ENCODE measurements at places on chromosomes 1 and 21. TPM values are rescaled to one million over a fixed set of nuclear protein-coding genes. Genes with fewer than 3 reads are reported as not detected.
A peak's percentile ranks its signal among the peaks of the same experiment; 100 is the strongest.

NUP210L gene
- total RNA-seq = not detected

B4GALT3 gene
- total RNA-seq = 22.4 TPM

RIPPLY3 gene
- total RNA-seq = not detected

ECM1 gene
- total RNA-seq = 14.0 TPM

MASP2 gene
- not detected for total RNA-seq

DNA sequence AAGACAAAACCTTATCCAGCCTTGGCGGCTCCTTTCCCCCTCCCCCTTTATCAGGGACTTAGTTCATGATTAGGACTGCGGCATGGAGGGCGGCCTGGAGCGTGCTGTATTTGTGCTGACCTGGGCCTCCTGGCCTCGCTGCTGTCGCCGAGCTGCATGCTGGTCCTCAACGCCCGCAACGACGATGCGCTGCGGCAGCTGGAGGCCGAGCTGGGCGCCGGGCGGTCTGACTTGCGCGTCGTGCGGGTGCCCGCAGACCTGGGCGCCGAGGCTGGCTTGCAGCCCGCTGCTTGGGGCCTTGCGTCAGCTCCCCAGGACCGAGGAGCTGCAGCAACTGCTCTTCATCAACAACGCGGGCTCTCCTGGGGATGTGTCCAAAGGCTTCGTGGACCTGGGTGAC is 70.9 kb downstream of the TM2D1 start:
- DNase-seq = no peak

GRCh38 chr21:14864211-14865021 is 200.4 kb downstream of the NRIP1 start:
- DNase-seq = peak; percentile 78

DNA sequence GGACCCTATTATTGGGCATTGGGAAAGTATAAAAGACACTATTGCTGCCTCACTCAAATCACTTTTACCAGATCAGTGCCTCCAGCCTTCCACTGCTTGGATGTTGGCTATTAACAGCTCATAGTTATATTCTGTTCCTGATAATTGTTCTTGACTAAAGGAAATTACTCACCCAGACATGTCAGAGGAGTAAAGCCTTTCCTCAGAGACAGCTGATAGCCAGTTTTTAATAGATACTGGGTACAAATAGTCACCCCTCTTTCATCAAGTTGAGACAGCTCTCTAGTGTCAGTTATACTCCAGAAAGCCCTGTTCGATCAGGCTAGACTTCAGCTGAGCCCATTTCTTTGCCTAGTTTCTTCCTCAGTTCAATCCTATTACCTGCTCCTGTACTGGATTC is 876.1 kb upstream of the B3GALT2 start:
- no peak for DNase-seq

DNA sequence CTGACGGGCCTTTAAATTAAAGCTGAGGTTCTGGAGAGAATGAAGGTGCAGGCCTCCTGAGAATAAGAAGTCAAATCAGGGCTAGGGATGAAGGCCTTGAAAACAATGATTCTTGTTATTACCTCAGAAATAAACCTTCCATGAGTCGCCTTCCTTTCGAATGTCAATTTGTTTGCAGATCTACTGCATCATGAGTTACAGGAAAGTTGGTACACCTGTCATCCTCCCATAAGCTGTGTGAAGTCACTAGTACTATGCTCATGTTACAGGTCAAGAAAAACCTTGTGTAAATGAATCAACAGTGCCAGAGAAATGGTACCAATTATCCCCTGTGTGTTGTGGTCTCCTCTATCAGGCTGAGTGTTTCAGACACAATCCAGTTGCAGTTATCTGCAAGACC is 281.2 kb upstream of the PLXNA2 start:
- no peak for DNase-seq

- no peak for DNase-seq
Observed at GRCh38 chr1:54649130-54649898, 7.7 kb downstream of the MROH7 start.

GRCh38 chr1:40352126-40352525 is 21.4 kb upstream of the SMAP2 start:
- DNase-seq = no peak

GRCh38 chr1:23864801-23865542 is 3.1 kb downstream of the FUCA1 start:
- no peak for DNase-seq

DNA sequence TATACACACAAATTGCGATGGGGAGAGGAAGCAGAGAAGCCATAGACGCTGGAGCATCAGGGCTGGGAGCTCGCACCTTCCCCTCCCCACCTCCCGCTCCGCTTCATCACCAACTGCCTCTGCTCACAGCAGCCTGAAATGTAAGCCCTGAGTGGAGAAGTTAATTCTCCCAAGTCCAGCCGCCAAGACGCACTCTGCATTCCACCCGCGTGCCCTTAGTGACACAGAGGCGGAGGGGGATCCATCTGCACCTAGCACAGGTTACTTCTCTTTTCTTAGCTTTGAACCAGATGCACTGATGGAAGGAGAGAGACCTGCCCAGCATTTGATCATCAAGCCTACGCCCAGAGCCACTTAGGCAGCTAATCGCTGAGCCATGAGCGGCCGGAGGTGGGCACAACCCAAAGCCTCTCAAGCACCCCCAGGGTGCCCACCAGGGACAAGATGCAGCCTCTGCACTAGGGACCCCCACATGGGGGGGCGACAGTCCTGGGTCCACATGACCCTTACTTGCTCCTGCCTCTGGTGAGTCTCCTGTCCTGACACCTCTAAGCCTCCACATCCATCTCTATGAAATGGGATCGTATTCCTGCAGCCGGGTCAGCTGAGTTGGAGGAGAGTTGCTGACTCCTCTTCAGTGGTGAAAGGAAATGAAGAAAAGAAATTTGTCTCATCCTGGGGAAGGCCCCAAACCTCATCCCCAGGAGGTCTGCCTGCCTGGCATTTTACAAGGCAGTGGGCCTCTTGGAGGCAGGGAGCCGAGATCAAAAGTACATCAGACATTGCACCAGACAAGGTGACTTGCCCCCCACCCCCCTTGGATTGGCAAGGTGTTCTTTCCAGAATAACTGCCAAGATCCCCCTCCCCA is 316.2 kb downstream of the MATN1 start:
- peak; percentile 1 for DNase-seq

DNA sequence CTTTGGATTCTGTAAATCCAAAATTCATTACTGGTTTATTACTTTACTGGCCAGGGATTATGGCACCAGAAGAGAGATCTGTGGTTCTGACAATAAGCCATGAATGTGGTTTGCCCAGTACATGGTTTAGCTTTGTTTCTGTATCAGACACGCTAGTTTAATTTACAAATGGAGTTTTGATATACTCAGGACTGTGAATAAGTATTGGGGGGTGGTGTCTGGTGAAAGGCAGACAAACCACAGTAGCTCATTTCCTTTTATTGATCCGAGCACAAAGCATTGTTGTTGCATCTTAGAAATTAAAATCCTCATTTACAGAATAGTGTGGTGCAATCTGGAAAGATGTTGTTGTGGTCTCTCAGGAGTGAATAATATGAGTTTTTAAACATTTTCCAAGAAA is 96.0 kb downstream of the ST6GALNAC3 start:
- no peak for DNase-seq

- no peak for DNase-seq
Observed at GRCh38 chr1:179061360-179062282, 20.2 kb upstream of the TOR3A start.

GRCh38 chr1:154983776-154984466 is 777 bp downstream of the FLAD1 start:
- no peak for DNase-seq

GRCh38 chr1:29851691-29852090 is 615.4 kb downstream of the PTPRU start:
- DNase-seq = no peak

DNA sequence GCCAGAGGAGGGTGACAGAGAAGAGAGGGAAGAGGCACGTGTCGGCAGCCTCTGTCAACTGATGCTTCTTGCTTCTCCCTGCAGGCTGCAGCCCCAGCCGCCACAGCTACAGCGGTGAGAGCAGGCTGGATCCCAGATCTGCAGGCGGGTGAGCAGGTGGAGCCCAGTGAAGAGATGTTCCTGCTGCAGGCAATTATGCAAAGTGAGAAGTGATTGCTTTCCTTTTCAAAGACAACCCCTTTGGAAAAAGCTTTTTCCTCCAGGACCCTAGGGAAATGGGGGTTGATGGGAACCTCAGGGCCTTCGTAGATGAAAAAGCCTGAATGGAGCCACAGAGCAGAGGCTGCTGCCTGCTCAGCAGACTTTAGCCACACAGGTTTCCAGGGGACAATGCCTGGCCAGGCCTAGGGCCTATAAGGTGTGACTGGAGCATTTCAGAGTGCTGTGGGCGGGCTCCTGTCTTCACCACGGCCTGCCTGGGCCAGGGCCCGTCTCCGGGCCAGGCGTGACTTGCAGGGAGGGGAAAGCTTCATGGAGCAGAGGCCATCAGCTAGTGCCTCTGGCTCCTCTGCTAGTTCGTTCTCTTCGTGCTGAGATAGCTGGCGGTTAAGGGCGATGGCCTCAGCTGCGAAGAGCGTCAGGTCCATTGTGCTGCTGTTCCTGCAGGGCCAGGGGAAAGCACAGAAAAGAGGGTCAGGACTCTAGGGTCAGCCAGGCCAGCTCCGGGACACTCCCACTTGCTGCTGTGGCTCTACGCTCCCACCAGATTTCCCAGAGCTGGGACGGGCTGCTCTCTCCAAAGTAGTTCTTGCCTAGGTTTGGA is 6.9 kb upstream of the KNCN start:
- no peak for DNase-seq

DNA sequence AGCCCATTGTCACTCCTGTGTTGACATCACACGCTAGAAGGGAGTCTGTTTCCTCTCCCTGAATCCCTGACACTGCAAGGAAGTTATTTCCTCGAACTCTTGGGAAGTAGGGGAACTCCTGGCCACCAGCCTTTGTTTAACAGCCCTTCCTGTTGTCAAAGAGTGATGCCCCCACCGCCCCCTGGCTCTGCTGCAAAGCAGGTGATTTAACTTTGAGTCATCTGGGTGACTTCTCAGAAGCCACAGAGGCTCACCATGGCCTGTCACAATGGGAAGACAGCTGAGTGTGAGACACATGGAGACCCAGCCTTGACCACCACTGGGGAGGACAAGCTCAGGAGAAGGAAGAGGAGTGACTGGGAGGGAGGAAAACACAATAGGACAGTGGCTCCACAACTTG is 182.8 kb downstream of the PSMG1 start:
- no peak for DNase-seq

DNA sequence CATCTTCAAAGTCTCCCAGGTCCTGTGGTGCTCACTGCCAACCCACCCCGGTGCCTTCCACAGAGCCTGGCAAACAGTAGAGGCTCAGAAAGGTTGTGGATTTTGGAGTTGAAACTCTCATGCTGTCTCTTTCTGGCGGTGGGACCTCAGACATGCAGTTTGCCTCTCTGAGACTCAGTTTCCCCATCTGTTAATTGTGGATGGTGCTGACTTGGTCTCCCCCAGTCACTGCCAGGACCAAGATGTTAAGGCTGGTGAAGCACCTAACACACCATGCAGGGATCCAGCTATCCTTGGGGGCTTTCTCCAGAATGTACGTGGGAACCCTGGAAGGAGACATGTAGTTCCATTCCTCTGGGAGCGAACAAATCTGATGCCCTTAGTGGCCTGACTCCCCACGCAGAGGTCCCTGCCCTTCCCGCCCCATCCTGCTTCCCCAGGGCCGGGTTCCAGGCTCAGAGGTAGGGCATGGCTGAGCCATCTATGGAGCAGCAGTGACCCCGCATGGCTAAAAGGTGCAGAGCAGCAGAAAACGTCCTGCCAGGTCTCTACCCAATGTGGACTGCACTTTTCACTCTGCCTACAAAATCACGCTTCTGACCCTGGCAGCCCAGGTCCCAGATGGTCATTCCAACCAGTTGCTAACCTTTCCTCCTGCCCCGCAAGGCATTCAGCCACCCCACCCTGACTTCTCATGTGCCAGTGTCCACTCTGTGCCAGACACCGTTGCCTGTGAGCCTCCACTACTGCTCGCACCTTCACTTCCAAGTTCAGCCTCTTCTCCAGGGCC is 9.2 kb upstream of the TTC22 start:
- DNase-seq = peak; percentile 54

- peak; percentile 92 for DNase-seq
Observed at GRCh38 chr21:46184625-46185555, 631 bp upstream of the SPATC1L start.

DNA sequence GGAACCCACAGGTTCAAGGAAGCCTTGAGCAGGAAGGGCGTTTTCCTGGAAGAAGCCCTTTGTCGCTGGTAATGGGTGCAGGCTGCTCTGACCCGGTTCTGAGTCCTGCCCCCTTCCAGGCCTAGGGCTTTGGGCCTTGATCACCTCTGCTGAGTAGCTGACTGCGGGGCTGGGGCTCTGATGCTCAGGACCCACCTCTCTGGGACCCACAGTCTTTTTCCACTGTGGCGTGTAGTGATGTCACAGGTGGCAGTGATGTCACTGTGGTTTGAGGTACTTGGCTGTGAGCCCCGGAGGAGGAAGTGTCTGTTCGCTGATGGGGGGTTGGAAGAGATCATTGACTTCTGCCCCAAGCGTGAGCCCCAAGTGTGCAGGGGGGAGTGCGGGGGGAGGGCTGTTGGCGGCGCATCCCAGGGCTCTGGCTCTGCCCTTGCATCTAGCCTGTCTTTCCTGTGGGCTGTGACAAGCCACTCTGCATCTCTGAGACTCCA is 6.9 kb downstream of the TNFRSF1B start:
- DNase-seq = peak; percentile 67

DNA sequence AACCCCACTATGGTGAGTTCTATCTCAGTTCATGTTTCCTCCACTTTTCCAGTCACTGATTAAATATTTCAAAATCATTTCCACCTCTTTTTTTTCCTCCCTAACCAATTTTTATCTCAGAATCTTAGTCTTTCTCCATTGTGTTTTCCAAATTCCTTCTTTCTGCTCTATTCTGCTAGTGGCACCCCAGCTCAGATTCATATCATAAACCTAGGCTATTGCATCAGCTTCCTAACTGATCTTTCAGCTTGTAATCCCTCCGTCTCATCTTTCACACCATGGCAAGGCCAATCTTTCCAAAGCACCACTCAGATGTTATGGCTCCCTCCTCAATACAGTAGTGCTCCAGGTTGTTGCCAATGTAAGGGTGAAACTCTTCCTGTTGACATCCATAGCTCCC is 631.9 kb downstream of the PLPP3 start:
- DNase-seq = no peak

- no peak for DNase-seq
Observed at GRCh38 chr1:220565670-220566069, 37.7 kb downstream of the MARK1 start.

GRCh38 chr1:244730934-244731434 is 78.1 kb downstream of the DESI2 start:
- no peak for DNase-seq

GRCh38 chr1:196535727-196536126 is 72.5 kb downstream of the KCNT2 start:
- DNase-seq = no peak

DNA sequence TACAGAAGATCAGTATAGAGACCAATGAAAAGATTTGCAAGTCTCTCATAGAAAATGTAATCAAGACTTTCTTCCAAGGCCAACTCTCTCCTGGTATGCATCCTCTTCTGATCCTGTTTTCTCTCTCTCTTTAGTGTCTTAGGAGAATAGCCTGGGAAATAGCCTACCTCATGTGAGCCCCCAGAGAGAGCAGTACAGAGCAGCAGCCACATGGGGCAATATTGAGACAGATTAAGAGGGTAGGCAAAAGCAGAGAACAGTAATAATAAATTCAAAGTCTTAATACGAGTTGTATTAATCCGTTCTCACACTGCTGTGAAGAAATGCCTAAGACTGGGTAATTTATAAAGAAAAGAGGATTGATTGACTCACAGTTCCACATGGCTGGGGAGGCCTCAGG is 61.4 kb downstream of the RNASEL start:
- no peak for DNase-seq
